ENCODE measurements at places on chromosomes 7 and 10.

DNA sequence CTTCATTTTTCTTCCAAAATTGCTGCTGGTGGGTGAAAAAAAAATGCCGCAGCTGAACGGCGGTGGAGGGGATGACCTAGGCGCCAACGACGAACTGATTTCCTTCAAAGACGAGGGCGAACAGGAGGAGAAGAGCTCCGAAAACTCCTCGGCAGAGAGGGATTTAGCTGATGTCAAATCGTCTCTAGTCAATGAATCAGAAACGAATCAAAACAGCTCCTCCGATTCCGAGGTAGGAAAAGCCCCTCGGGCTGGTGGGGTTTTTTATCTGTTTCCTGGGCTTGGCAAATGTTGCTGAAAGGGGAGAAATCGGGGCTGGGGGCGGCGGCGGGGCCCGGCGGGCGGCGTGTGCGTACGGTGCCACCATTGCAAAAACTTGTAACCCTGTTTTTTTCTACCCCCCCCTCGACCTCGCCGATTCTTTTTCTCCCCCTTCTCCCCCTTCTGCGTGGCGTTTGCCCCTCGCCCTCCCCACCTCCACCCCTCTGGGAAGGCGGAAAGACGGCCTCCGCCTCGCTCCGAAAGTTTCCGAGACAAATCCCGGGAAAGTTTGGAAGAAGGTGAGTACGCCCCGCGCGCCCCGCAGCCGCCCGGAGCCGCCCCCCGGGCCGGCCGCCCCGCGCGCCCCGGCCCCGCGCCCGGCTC lies 789 bp downstream of the TCF7L2 start:
- DNase-seq: no peak

DNA sequence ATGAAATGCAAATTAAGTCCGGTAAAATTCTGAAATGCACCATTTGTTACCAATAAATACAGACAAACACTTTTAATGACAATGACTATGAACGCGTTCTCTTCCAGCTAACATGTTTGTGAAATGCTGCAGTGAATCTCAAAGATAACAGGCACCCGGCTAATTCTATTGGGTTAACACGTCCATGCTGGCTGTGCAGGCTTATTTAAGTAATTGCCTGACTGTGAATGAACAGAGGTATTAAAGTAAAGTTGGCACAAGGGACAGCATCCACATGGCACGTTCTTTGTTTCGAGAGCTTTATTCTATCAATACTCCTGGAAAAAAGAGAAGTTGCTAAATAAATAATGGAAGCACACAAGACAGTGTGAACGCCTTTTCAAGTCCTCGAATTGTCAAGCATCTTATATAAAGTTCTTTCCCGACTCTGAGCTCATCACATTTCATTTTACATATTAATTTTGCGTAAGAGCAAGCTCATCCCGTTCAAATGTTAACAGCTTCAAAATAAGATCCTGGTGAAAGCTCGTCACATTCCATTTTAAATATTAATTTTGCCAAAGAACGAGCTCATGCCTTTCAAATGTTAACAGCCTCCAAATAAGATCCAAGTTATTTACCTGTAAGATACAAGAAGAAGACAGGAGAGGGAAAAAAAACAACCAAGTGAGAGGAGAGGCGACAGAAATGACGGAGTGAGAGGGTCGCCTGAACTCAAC lies 111.3 kb upstream of the RHEB start:
- DNase-seq: no peak

- no peak for DNase-seq
Measured at GRCh38 chr7:116546054-116546453, 21.2 kb downstream of the CAV1 start.

DNA sequence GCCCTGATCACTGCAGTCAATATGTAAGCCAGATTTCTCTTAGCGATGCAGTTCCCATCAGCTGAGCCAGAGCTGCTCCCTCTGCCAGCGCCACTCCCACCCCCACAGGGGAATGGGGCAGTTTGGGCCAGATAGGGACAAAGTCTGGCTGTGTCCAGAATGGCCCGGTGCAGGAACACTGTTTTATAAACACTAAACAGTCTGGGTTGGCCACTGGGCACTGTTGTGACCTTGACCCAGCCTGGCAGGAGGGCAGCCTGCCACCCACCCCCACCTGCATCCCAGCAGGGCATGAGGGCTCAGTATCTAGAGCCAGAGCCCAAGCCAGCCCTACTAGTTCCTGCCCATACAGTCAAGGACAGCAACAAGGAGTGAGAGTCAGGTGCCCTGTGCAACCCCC lies 1.3 kb downstream of the OGDHL start:
- no peak for DNase-seq

DNA sequence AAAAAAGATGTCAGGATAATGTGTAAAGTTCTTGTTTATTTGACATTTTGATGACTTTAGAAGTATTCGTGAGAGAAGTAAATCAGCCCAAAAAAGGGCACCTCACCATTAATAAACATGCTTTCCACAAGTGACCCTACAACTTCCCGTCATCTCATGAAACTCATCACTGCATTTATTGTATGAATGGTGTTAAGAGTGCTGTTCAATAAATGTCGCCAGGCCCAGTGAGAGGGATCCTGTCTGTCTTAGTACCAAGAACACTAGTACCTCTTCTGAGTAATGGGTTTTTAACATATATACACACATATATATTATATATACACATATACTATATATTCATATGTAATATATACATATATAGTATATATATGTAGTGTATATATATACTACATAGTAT lies 61.9 kb downstream of the TMEM26 start:
- DNase-seq: no peak
